Activated CD4-positive, alpha-beta T cell treated with anti-CD3 and anti-CD28 coated beads, Interleukin-2, amount 10 ng/mL, durations not matched to agents 7 days and 5 days (primary cell): ENCODE measurements at places on chromosomes 4 and X.

DNA sequence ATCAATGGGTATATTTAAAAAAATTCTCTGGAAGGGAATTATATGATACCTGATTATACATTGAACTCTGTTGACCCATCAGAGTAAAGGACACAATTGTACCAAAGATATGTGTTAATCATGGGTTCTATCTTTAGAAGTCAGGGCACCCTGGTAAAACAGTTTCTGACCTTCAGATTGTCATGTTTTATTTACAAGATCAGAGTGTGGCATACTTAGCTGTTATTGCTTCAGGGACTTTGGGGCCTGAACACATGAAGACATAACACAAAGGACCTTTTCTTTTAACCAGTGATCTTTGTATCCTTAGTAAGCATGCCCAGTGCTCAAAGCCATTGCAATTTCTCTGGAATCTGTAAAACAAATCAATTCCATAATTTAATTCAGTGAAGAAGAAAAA, 204.8 kb upstream of the RPS6KA3 start:
- no peaks in the 10 kb centered on the region for H3K27me3 ChIP-seq
- no peak overlapping the region for H3K27ac ChIP-seq
- no peak for DNase-seq
- H3K36me3 ChIP-seq: no peaks in the 10 kb centered on the region

GRCh38 chr4:27714073-27714472, 853.4 kb downstream of the STIM2 start:
- no peaks in the 10 kb centered on the region for H3K4me1 ChIP-seq
- no peak overlapping the region for H3K27ac ChIP-seq
- DNase-seq: no peak

GRCh38 chr4:113328514-113328913, 279.1 kb downstream of the ANK2 start:
- H3K36me3 ChIP-seq: no peaks in the 10 kb centered on the region
- H3K4me3 ChIP-seq: no peak overlapping the region
- H3K27me3 ChIP-seq: peaks cover 9% of the 10 kb centered on the region
- no peaks in the 10 kb centered on the region for H3K4me1 ChIP-seq
- H3K27ac ChIP-seq: no peak overlapping the region

DNA sequence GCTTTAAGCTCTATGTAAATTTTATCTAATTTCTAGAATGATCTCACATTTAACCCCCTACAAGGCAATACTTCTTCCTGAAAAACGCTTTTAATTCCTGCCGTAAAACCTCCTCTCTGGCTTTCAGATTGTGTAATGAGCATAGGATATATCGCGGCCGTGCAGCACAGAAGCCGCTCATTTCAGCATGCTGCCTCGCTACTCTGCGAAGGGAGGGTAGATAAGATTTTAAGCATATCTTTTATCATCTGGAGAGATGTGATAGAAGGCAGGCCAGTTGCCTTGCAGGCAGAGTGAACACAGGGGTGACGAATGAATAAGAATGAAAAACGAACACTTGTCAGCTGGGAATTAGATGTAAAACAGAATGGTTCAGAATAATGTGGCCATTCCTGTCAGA, 265.5 kb downstream of the UNC5C start:
- H3K4me1 ChIP-seq: no peaks in the 10 kb centered on the region
- no peak overlapping the region for H3K27ac ChIP-seq
- no peak overlapping the region for H3K4me3 ChIP-seq
- no peaks in the 10 kb centered on the region for H3K36me3 ChIP-seq

- peaks cover 13% of the 10 kb centered on the region for H3K4me1 ChIP-seq
- no peak overlapping the region for H3K27ac ChIP-seq
- peaks cover 10% of the 10 kb centered on the region for H3K36me3 ChIP-seq
- no peaks in the 10 kb centered on the region for H3K27me3 ChIP-seq
Measured at GRCh38 chr4:26746802-26747213, 113.8 kb upstream of the STIM2 start.

DNA sequence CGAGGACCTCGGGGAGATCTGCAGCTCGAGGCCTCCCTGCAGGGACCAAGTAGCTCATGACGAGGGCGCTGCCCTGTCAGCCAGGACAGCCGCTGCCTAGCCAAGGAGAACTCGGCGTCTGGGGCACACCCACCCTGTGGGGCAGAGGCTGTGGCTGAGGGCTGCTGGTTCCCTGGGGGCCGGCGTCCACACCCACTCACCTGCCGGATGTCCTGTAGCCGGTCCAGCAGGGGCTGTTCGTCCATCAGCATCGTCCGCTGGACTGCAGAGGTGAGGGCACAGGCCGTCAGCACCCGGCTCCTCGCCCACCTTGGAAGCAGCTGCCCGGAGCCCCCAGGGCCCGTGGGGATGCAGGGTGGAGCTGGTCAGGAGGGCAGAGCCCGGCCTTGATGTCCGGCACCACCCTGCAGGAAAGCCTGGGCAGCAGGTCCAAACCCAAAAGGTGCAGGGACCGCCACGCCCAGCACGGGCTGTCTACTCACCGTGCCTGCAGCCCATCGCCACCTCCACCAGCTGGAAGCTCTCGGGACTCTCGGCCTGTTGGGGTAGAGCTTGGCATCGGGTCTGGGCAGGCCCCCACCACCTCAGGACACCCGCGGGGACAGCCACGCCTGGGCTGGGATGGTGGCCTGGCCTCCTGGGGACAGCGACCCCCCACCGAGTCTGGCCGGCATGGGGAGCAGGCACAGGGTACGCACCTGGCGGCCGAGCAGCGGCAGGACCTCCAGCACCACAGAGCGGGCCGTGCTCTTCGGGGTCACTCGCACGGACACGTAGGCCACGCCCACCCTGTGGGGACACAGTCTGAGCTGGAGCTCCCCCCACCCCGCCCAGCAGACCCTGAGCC, 6.9 kb downstream of the DGKQ start:
- H3K36me3 ChIP-seq: no peaks in the 10 kb centered on the region
- no peaks in the 10 kb centered on the region for H3K27me3 ChIP-seq
- DNase-seq: no peak
- no peak overlapping the region for H3K27ac ChIP-seq
- no peak overlapping the region for H3K4me3 ChIP-seq
- H3K4me1 ChIP-seq: peaks cover 10% of the 10 kb centered on the region

DNA sequence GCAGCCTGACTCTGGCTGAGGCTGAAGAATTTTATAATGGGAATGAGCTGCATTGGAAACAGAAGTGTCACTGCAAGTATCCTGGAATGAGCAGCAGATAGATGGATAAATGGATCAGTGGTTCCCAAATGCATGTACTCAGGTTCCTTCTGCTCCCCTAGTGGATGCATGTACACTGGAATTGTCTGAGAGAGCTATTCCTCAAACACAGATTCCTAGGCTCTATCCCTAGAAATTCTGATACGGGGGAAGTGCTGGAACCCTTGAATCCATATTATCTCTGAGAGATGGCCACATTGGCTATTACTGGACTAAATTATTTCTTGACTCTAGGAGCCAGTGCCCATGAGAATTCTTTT, 64.8 kb downstream of the TMEM131L start:
- DNase-seq: no peak
- H3K4me1 ChIP-seq: peaks cover 85% of the 10 kb centered on the region
- peak overlapping the region; percentile 68 for H3K4me3 ChIP-seq
- peaks cover 52% of the 10 kb centered on the region for H3K36me3 ChIP-seq
- H3K27me3 ChIP-seq: no peaks in the 10 kb centered on the region

DNA sequence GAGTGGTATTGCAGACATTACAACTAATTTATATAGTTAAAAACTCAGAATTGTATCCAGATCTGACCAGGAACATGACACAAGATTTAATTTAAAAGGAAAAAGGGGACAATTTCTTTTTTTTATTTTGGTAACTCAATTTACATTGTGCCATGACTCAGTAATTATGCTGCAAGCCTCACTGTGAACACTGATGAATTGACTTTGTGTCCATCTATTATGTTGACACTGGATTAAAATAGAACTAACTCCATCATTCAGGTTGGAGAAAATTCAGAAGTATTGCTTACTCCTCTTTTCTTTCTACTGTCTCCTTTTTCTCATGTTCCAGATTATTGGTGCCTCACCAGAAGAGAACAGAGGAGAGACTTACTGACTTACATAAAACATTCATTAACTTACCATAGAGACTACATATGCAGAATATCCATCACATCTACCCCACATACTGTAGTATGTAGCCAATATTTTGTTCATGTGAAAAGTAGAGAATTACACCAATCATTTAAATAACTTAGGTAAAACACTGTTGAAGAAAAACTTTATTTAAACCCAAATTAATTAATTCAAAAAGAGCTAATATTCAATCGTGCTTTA, 15.8 kb upstream of the LEF1 start:
- no peak for DNase-seq
- H3K36me3 ChIP-seq: no peaks in the 10 kb centered on the region
- H3K27ac ChIP-seq: no peak overlapping the region
- peaks cover 3% of the 10 kb centered on the region for H3K27me3 ChIP-seq

DNA sequence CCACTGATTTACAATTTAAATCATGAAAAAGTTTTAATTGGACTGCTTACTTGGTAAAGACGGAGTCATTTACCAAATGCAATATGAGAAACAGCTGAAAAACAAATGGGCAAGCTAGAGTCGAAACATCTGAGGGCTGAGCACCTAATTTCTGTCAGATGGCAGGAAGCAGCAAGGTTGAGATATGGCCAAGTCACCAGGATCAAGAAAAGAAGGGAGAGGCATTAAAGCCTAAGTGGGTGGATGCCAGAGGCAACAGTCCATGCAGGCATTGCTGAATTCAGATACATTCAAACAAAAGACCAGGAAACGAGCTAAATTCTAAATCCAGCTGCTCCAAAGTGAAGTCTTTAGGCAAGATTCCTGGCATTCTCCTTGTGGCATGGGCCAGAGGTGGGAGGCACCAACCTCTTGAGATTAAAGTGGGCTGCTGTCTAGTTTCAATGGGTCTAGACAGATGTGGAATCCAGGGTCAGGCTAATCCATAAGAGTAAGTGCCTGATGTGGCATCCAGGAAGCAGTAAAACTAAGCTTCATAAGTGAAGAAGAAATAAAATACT, 8.0 kb upstream of the ARSJ start:
- no peaks in the 10 kb centered on the region for H3K27me3 ChIP-seq
- no peak for DNase-seq
- H3K27ac ChIP-seq: no peak overlapping the region
- H3K4me3 ChIP-seq: no peak overlapping the region

DNA sequence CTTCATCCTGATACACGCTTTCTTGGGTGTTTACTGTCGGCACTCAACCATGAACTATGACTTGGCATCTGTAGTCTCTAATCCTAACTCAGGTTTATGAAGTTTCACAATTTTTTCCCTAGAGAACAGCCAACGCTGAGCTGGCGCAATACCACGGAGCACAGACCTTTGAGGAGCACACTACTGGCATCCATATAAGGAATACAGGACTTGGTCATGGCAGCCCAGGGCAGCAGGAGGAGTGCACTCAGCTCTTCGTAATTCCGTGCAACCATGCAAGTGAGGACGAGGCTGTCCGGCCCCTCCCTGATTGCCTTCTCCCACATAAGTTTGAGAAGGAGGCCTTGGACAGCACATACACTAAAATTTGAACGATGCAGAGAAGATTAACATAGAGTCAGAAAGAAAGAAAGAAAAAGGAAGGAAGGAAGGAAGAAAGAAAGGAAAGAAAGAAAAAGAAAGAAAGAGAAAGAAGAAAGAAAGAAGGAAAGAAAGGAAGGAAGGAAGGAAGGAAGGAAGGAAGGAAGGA, 41.0 kb upstream of the PDLIM5 start:
- H3K27ac ChIP-seq: no peak overlapping the region
- peaks cover 16% of the 10 kb centered on the region for H3K27me3 ChIP-seq
- H3K36me3 ChIP-seq: no peaks in the 10 kb centered on the region
- no peaks in the 10 kb centered on the region for H3K4me1 ChIP-seq

GRCh38 chrX:103756736-103757135, 19.9 kb upstream of the PLP1 start:
- no peaks in the 10 kb centered on the region for H3K27me3 ChIP-seq
- no peaks in the 10 kb centered on the region for H3K4me1 ChIP-seq
- no peak overlapping the region for H3K4me3 ChIP-seq

DNA sequence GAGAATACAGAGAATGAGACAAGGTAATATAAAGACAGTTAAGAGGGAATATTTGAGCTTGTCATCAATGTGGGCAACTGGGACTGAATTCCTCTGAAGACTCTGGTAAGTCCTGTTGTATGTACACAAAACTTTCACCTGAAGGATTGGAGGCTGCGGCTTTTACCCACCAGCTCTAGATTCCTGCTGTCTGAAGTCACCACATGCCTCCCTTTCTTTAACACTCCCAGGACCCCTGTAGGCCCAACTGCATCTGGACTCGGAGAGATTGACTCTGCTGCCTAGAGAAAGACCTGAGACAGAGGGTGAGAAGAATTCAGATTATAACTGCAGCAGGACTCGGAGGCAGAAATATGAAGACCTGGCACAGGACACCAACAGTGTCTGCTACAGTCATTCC, 1048.0 kb downstream of the PDHA2 start:
- H3K27me3 ChIP-seq: no peaks in the 10 kb centered on the region
- DNase-seq: no peak
- H3K4me1 ChIP-seq: no peaks in the 10 kb centered on the region
- no peak overlapping the region for H3K27ac ChIP-seq

GRCh38 chr4:30721185-30722091, 1.3 kb downstream of the PCDH7 start:
- no peak for DNase-seq
- H3K27ac ChIP-seq: peak overlapping the region; percentile 64
- peaks cover 6% of the 10 kb centered on the region for H3K36me3 ChIP-seq
- peaks cover 20% of the 10 kb centered on the region for H3K4me1 ChIP-seq
- peak overlapping the region; percentile 41 for H3K4me3 ChIP-seq

DNA sequence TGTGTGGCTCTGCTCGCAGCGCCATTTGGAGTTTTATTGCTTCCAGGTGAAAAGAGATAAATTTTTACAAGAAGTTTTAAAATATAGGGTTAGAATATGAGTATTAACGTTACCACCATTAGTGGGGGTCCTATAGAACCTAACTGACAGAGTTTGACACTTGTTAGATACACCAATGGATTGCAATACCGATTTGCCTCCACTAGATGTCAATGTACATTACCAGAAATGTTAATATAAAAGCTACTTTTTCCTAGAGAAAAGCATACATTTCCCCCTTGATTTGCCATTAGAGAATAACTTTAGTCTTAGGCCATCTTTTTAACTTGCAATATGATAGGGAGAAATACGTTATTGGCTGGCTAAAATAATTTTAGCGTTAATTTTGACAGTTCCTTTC, 108.4 kb downstream of the LINC00632 start:
- H3K27me3 ChIP-seq: no peaks in the 10 kb centered on the region
- H3K4me1 ChIP-seq: peaks cover 13% of the 10 kb centered on the region
- no peak overlapping the region for H3K4me3 ChIP-seq
- H3K27ac ChIP-seq: no peak overlapping the region

- no peak overlapping the region for H3K27ac ChIP-seq
- H3K27me3 ChIP-seq: peaks cover 10% of the 10 kb centered on the region
- DNase-seq: no peak
- H3K36me3 ChIP-seq: no peaks in the 10 kb centered on the region
Measured at GRCh38 chr4:173477016-173477415, 53.0 kb downstream of the HAND2 start.

GRCh38 chrX:152637649-152638442, at the start of gene GABRQ:
TSS of gene GABRQ (plus strand) at chrX:152637895. CDS start at chrX:152638203, 308 bp downstream.
- H3K36me3 ChIP-seq: no peaks in the 10 kb centered on the region
- H3K27me3 ChIP-seq: peaks cover 32% of the 10 kb centered on the region
- H3K27ac ChIP-seq: no peak within 1 kb of the TSS
- H3K4me1 ChIP-seq: no peaks in the 10 kb centered on the region
- no peak within 1 kb of the TSS for H3K4me3 ChIP-seq
